ENCODE measurements at places on chromosomes 3 and 15.

GRCh38 chr3:126678693-126679317, 23.9 kb upstream of the TXNRD3 start:
- DNase-seq: no peak

GRCh38 chr3:23845326-23846216, 39.8 kb downstream of the UBE2E1 start:
- DNase-seq: no peak

DNA sequence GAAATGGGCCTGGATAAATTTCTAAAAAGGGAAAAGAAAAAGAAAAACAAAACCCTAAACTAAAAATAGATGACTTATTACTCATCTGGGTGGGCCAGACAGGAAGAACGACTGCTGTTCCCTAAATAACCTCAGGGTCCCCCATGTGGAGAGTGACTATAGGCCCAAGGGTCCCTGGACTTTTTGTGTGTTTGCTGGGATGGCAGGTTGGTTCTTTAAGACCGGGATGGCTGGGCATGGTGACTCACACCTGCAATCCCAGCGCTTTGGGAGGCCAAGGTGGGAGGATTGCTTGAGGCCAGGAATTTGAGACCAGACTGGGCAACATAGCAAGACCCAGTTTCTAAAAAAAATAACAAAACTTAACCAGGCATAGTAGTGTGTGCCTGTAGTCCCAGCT, 43.8 kb upstream of the TRA2B start:
- DNase-seq: no peak

DNA sequence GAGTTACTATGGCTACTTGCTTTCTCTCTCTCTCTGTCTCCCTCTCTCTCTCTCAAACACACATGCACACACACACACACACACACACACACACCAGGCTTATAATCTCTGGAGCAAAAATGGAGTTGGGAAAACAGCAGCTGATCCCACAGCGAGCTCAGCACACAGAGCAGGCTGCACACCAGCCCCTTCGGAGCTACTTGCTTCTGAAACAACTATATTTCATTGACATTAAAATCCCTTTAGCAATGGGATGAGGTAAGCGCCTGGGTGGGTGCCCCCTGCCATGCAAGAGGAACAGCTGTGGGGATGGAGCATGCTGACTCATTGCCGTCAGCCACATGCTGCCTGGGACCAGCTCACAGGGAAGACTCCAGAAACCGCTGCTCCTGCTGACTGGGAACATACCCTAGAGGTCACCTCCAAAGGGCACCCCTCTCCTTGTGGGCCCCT, 45.7 kb downstream of the B3GNT5 start:
- DNase-seq: no peak

DNA sequence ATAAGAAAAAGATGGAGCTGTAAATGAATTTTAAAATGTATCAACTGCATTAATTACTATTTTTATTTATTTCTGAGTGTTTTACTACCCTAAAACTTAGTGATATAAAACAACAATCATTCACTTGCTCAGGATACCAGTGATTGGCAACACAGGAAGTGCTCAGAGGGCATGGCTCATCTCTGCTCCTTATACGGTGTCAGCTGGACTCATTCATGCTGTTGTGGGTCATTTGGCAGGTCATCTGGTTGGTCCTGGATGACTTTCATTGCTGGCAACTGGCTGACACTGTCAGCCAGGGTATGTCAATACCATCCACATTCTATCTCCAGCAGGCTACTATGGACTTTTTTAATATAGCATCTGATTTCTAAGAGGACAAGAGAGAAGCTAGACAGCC, 689.6 kb upstream of the NECTIN3 start:
- DNase-seq: no peak

DNA sequence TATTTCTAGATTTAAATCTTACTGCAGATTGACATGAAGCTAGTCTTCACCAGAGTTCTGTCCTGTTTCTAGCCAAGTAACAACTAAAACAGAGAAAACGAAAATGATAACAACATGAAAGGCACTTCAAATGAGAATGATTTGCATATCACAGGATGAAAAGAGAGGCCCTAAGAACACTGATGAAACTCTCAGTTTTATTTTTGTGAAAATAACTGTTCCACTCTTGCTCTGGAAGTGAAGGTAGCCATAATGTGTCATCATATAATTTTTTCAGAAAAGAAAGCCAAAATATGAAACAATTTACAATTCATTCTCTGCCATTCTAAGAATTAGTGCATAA, 274.4 kb downstream of the ADAMTSL3 start:
- DNase-seq: no peak

DNA sequence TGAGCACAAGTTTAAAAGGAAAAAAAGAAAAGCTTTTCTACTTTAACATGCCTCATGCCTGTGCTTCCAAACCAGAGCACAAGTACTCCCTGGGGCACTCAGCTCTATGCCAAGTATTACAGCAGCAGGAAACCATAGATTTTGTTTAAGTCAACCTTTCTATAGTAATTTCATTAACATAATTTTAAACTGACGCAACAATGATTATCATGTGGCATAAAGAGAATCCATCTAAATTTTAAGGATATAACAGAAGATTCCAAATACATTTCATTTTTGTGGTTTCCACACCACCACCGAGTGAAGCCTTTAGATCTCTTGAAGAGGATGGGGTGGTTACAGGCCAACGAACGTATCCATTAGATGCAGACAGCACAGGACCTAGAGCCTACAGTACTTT, 112.1 kb downstream of the TNIK start:
- DNase-seq: peak; percentile 77

DNA sequence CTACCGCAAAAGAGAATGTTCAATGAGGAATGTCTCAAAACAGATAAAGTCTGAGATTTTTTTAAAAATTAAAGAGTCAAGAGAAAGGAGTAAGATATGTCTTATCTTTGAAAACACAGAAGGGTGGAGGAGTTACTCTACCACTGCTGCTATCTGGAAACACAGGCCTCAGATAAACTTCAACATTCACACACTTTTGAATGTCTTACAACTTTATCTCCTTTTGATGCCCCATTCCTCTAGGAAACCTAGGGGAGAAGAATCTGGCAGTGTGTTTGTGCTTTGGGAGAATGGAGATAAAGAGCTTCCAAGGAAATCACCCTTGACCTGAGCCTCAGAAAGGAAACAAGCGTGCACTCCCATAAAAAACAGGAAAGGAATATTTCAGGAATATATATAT, 468.2 kb downstream of the PLOD2 start:
- no peak for DNase-seq

DNA sequence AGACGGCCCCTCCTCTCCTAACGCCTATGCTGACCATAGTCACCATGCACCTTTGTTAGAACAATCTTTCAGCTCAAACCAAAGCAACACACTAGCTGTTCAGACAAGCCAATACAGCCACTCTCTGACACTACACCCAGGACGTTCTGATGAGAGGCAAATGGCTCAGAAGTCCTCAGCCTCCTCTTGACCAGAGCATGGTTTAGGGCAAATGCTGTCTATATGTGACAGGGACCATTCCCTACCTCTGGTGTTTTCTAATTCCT, 264.8 kb upstream of the HES1 start:
- no peak for DNase-seq

- DNase-seq: no peak
Observed at GRCh38 chr3:7709376-7710082, 792.1 kb upstream of the LMCD1 start.

GRCh38 chr15:90497376-90497775, 32.3 kb upstream of the CRTC3 start:
- no peak for DNase-seq

DNA sequence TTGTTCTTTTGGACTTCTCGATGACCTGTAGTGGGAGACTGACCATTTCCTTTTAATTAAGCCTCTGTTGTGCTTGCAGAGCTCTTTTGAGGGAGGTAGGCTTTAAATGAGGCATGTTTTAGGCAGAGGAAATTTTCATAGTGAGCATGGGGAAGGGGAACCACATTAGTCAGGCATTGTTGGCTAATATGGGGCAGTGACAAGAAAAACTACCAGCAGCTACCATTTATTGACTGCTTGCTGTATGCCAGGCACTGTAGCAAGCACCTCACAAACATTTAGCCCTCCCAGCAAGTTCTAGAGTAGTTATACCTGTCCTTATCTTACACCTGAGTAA, 10.9 kb downstream of the ATG7 start:
- no peak for DNase-seq

DNA sequence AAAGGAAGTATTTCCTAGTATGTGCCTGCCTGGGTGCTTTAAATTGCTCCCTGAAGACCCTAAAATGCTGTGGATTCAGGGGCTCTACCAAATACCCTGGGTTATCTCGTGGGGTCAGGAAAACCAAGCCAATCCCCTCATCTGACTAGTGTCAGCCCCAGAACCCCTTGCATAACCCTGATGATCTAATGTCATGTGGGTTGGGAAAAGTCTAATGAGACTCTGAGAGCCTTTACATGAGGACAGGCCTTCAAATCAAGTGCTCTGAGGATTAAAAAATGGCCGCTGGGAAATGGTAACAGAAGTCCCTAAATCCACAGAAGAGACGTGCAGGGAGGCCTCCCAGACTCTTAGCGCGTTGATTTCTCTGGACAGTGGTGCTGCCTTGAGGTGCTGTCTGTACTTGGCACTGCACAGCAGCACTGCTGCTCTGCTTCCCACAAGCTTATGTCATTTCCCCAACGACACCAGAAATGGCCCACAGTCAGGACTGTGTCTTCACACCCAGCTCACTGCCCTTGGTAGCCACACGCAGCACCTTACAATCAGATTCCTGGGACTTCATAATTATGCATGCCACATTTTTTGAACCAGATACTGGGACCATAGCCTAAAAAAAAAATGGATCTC, 16.6 kb downstream of the EIF4E3 start:
- no peak for DNase-seq

DNA sequence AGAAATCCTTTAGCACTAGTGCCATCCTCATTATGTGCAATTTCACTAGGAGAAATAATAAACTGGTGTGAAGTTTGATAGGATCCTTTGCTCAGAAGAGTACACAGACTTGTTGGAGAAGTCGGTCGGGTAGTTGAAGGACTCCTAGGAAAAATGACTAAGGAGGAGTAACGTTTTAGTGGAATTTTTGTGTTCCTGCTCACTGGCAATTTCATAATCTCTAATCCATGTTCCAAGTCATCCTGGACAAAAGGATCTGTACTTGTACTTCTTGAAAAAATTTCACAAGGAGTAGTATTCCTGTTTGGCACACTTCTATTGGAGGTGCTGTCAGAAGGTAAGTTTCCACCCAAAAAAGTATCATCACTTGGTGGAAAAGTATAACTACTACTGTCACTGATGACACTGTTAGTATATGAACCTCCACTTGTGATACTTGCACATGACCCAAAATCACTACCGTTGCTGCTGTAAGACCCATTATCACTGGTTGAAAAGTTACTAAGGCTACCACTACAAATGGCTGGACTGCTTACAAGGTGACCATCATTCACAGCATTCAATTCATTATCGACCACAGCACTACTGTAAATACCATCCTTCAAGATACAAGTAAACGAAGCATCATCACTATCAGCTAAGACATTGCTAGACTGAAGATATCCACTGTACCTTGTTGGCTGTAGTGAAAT, 77.4 kb downstream of the NEDD4 start:
- no peak for DNase-seq

DNA sequence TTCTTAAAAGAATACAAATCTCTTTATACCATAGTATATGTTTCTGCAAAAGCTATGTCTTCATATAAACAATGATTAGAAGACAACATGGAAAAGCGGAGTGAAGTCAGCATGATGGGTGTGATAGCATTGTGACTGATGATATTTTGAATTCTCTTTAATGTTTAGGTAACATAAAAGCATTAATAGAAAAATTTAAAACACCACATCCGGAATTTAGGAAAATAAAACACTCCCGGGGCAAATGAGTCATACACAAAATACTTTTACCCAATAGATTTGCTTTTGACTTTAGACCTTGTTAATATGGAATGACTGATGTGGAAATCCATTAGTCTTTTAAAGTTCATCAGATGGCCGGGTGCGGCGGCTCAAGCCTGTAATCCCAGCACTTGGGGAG, 134.7 kb downstream of the P3H2 start:
- no peak for DNase-seq

DNA sequence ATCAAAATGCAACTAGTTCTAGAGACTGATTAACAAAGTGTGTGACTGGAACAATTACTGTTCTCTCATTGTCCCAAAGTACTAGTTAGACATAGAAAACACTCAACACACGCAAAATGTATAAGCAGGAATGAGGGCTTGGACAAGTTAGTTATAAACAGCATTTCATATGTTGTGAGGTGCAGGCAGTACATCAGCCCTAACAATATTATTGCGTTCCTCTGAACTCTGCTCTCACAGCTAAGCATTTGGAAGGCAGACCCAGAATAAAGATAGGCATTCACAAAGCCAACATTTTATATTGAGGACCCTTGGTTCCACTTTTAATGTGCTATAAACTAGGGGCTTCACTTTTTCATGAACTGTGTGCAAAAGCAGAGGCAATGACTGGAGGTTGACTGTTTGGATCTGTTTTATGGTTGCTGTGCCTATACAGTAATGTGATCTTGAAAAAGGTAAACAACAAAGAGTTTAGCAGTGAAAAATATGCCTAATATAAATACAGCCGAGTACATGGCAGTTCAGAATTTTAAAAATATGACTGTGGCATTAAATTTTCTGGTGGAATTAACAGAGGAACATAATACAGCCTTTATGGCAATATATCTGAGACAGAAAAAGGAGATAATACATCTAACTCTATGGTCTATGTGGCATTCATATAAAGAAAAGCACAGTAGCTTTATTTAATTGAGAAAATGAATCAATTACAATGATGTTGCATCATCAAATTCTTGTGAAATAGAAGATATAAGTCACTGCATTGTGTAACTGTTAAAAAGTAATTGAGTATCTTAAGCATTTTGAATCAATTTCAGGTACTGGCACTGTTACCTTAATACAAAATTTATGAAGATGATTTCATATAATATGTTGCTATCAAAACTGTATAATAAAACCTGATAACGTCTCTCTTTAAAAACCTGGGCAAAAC, 80.0 kb upstream of the SKOR1 start:
- no peak for DNase-seq

DNA sequence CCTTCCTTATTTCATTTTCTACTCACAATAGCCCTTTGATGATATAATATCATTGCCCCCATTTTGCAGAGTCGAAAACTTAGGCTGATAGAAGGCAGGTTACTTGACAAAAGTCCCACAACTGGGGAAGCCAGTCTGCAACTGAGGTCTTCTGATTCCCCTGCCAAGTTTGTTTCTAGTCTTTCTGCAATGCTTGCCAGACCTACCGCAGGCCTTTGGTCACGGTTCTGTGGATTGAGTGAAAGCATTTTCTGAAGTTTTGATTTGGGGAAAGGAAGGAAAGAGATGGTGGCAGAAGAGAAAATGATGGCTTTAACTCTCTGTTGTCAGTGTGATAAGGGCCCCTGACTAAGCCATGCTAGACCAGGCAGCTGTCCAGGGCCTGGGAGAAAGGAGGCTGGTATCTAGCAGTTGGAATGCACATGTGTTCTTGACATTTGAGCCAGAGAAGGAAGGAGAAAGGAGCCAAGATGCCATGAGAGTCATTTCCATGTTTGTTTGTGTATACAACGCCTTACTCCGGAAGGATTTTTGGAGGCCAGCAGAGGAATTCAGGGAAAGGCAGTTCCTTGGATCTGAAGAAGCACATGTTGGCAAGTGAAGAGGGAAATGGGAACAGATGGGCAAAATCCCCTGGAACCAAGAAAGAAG, 29.9 kb downstream of the FAH start:
- DNase-seq: no peak

GRCh38 chr15:40398413-40398873, 7.2 kb upstream of the IVD start:
- DNase-seq: no peak

- no peak for DNase-seq
Observed at GRCh38 chr15:36358094-36358493, 221.3 kb upstream of the CDIN1 start.

GRCh38 chr3:192930577-192930976, 12.9 kb upstream of the MB21D2 start:
- DNase-seq: no peak
